ENCODE measurements at places on chromosomes 4 and X.

GRCh38 chr4:22348410-22348809 lies 167.5 kb downstream of the ADGRA3 start:
- no peak overlapping the region for H3K27ac ChIP-seq
- H3K4me1 ChIP-seq, result no peaks in the 10 kb centered on the region
- no peaks in the 10 kb centered on the region for H3K27me3 ChIP-seq
- no peaks in the 10 kb centered on the region for H3K36me3 ChIP-seq
- no peak overlapping the region for H3K4me3 ChIP-seq
- no peak for DNase-seq

DNA sequence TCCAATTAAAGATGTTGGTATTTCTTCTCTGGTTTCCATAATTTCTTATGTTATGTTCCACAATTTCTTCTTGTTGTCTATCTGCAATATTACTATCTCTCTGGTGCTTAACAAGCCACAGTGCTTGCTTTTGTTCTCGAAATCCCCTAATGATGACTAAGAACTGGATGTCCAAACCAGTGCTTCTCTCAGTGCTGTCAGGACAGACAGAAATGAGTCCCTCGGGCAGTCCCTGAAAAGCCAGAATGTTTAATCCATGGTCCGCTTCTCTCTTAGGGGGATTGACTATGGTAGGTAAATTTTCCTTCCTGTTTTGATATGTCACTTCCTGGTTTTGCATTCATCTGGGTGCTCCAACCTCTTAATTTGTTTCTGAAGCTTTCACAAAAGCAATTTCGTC lies 321.6 kb upstream of the PCDH10 start:
- DNase-seq, result no peak
- no peaks in the 10 kb centered on the region for H3K36me3 ChIP-seq
- no peaks in the 10 kb centered on the region for H3K4me1 ChIP-seq
- no peak overlapping the region for H3K4me3 ChIP-seq
- no peaks in the 10 kb centered on the region for H3K27me3 ChIP-seq

GRCh38 chr4:73520821-73521220 lies 39.3 kb downstream of the AFM start:
- H3K4me3 ChIP-seq, result no peak overlapping the region
- H3K27me3 ChIP-seq, result no peaks in the 10 kb centered on the region
- no peak for DNase-seq
- H3K4me1 ChIP-seq, result no peaks in the 10 kb centered on the region
- H3K27ac ChIP-seq, result no peak overlapping the region
- no peaks in the 10 kb centered on the region for H3K36me3 ChIP-seq

DNA sequence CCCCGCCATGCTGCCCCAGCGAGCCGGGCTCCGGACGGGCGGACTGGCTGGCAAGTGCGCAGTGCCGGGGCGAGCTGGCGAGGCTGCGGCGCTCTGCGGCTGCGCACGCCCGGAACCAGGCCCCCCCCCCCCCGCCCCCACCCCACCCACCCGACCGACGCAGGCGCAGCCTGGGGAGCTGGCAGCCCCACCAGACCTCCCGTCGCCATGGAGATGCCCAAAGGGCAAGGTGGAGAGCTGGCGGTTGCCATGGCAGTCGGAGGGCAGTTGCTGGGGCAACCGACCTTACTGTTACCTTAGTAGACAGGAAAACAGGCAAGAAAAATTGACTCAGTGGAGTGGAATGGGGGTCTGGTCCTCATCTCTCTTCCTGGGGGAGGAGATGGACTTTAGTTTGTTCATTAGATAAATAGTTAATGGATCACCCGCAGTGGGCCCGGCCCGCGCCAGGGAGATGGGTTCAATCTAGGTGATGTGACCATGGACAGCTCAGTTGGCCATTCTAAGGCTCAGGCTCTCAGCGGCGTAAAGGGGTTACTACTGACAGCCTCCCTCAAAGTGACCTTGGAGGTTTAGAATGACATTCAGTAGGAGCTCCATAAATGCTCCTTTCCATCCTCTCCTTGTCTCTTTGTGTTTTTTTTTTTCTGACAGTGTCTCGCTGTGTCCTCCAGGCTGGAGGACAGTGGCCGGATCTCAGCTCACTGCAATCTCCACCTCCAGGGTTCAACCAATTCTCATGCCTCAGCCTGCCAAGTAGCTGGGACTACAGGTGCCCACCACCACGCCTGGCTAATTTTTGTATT lies at the start of gene PCSK1N:
PCSK1N (minus strand) TSS at position 87 of the 806 bp plus-strand sequence; CDS start at position 9, 78 bp downstream.
- no peaks in the 10 kb centered on the region for H3K4me1 ChIP-seq
- no peaks in the 10 kb centered on the region for H3K36me3 ChIP-seq
- DNase-seq, result no peak
- H3K27me3 ChIP-seq, result no peaks in the 10 kb centered on the region
- H3K27ac ChIP-seq, result no peak within 1 kb of the TSS

DNA sequence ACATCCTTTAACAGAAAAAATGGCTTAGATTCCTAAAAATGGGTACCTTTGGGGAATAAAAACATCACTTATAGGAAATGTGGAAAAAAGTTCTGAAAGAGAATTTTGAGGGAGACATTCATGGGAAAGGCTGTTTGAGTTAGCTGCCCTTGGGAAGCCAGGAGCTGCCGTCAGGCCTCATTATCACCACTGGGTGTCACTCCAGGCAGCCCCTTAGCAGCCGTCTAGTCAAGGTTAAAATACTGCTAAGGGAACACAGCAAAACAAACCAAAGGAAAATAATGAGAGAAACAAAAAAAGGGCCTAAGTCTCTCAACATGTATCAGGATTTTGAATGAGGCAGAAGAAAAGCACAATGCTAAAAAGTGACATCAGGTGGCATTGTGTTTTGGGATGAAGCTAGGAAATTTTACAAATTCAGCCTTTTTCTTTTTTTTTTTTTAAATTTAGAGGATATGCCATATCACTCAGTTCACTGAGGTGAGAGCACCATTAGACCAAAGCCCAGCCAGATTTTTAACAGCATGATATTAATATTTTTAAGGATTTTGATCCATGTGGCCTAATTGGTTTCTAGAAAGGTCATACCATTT lies 235.3 kb downstream of the GPAT3 start:
- H3K4me3 ChIP-seq, result no peak overlapping the region
- H3K27me3 ChIP-seq, result no peaks in the 10 kb centered on the region
- H3K4me1 ChIP-seq, result no peaks in the 10 kb centered on the region
- H3K27ac ChIP-seq, result no peak overlapping the region
- peak; percentile 51 for DNase-seq

- H3K4me3 ChIP-seq, result no peak overlapping the region
- H3K36me3 ChIP-seq, result no peaks in the 10 kb centered on the region
- H3K27ac ChIP-seq, result peak overlapping the region; percentile 82
- H3K4me1 ChIP-seq, result peaks cover 23% of the 10 kb centered on the region
- no peak for DNase-seq
These were observed 240.0 kb downstream of the ARAP2 start for GRCh38 chr4:36004204-36004851.

DNA sequence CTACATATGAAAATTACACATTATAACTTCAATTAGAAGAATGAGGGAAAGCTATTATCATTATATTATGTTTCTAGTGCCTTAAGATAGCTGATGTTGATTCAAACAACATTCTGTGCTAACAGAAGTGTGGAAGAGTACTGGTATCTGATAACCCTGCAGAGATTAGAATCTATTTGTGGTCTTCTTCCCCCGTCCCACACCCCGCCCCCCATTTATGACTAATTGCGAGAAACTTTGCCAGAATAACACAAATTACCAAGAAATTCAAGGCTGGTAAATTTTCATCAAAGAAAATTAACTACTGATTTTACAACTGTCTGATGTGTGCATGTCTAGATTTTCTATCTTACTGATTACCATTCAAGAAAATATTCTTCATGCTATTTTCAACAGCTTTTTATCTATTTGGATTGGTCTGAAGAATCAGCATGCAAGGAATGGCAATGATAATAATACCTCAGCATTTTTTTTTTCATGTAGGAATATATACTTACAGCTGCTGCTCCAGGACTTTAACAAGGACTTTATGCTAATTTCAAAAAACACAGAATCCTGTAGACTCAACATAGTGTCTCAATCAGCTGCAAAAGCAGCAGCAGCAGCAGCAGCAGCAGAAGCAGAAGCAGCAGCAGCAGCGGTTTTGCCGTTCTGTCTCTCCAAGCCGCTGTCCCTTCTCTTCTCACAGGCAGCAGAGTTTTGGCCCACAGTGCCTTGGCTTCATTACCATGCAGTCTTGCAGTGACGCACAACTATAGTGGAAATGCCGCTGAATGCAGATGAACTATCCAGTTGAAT lies 126.7 kb downstream of the FRYL start:
- no peaks in the 10 kb centered on the region for H3K27me3 ChIP-seq
- no peak for DNase-seq
- no peaks in the 10 kb centered on the region for H3K36me3 ChIP-seq
- H3K27ac ChIP-seq, result no peak overlapping the region

GRCh38 chr4:137129441-137129840 lies 402.9 kb downstream of the PCDH18 start:
- no peaks in the 10 kb centered on the region for H3K27me3 ChIP-seq
- H3K4me1 ChIP-seq, result no peaks in the 10 kb centered on the region
- no peak overlapping the region for H3K27ac ChIP-seq

GRCh38 chr4:29861307-29861706 lies 858.9 kb upstream of the PCDH7 start:
- H3K4me1 ChIP-seq, result no peaks in the 10 kb centered on the region
- no peak overlapping the region for H3K27ac ChIP-seq
- no peaks in the 10 kb centered on the region for H3K36me3 ChIP-seq
- no peak overlapping the region for H3K4me3 ChIP-seq
